ENCODE measurements at places on chromosomes 1 and 21.
A peak's percentile ranks its signal among the peaks of the same experiment; 100 is the strongest.

DNA sequence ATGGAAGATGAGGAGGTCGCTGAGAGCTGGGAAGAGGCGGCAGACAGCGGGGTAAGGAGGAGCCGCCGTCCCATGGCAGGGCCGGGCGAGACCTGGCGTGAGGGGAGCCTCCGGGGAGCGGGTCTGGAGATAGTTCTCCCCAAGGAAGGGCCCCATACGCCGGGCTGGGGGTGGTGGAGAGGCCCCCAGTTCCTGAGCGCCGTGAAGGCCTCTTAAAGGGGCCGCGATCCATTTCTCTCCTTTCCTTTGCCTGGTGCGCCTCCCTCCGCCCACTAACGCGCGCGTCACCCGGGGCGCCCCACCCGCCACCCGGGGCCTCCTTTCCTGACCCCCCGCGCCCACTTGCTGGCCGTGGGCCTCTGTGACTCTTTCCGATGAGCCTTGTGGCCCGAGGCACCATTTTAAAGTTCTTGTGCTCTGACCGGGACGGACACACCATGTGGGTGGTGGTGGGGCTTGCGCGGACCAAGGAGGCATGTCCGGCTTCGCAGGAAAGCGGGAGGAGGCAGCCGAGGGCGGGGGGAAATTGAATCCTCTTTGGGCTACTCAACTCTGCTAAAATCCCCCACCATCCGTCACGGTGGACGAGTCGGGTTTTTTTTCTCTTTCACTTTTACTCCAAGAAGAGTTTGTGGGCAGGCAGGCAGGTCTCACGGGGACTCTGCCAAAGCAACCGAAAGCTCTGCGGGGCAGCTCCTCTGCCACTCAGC is 371 bp downstream of the SZRD1 start:
- peak; percentile 66 for DNase-seq

DNA sequence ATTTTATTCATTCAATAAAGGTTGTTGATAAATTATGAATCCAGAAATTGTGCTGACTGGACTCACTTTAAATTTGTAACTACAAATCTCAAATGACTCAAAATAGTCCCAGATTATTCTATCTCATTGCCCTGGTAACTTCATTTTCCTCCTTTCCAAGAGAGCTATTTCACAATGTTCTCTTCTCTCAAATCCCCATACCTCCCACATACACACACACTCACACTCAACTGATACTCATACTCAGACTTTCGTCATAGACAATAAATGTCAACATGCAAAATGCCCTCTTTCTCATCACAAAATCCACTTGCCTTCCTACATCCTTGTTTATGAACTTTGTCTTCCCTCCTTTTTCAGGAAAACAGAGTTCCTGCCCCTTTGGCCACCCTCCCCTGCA is 33.3 kb downstream of the EXTL2 start:
- DNase-seq, result no peak

DNA sequence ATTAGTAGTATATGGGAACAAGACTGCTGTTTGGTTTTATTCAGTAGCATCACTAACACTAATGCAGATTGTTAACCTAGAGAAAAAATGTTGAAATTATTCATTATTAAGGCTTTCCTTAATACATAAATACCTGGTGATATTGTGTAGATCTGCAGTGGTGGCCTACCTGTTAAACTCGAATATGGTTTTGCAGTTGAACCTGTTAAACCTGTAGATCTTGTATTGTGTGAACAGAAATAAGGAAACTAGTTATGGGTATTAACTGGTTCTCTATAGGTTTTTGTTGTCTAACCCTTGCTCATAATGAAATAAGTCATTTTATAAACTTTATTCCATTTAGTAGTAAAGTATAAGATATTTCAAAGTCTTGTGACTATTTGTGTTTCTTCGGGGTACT is 23.9 kb downstream of the PKN2 start:
- no peak for DNase-seq

DNA sequence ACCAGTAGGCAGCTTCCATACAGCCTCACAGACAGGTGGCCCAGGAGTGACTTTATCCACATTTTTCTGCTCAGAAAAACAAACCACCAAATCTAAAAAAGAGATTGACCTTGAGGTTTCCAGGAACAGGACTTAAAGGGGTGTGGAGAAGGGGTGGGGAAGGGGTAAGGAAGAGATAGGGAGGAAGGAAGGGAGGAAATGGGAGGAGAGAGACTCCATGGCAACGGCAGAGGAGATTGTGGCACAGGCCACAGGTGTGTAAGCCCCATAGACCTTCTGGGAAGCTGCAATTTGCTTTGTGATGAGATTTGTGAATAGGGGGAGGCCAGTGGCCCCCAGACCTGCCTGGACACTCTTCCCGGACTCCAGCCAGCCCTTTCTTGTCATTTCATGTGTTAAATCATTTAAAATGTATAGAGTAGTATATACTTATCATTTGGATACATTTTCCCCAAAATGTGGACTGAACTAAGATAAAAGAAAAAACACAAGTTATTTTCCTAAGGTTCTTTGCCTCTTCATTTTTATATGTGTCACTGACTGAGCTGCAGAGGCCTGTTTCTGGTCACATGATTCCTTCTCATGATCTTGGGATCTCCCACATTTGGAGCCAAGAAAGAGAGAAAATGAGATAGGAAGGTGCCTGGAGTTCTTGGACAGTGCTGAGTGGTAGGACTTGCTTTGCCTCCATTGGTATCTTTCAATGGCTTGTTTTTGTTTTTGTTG is 55.5 kb downstream of the CLIC6 start:
- DNase-seq, result no peak

DNA sequence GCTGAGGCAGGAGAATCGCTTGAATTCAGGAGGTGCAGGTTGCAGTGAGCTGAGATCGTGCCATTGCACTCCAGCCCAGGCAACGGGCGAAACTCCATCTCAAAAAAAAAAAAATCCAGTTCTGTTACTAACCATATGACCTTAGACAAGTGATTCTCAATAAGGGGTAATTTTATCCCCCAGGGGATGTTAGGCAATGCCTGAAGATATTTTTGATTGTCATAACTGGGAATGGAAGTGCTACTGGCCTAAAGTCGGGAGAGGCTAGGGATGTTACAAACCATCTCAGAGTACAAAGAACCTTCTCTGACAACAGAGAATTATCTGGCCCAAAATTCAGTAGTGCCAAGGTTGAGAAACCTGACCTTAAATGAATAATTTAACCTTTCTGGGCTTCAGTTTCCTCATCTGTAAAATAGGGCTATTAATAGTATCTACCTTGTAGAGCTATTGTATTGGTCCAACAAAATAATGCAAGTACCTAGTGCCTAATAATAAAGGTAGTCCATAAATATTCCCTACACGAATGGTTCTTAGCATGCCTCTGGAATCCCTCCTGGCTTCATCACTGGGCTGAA is 5.8 kb upstream of the LMNA start:
- DNase-seq, result no peak

- no peak for DNase-seq
Observed at GRCh38 chr1:42886046-42886739, 39.8 kb downstream of the ZNF691 start.

GRCh38 chr1:1161683-1162079 is 12.0 kb upstream of the TTLL10 start:
- no peak for DNase-seq

- DNase-seq, result no peak
Observed at GRCh38 chr21:39141502-39141901, 41.7 kb downstream of the PSMG1 start.

DNA sequence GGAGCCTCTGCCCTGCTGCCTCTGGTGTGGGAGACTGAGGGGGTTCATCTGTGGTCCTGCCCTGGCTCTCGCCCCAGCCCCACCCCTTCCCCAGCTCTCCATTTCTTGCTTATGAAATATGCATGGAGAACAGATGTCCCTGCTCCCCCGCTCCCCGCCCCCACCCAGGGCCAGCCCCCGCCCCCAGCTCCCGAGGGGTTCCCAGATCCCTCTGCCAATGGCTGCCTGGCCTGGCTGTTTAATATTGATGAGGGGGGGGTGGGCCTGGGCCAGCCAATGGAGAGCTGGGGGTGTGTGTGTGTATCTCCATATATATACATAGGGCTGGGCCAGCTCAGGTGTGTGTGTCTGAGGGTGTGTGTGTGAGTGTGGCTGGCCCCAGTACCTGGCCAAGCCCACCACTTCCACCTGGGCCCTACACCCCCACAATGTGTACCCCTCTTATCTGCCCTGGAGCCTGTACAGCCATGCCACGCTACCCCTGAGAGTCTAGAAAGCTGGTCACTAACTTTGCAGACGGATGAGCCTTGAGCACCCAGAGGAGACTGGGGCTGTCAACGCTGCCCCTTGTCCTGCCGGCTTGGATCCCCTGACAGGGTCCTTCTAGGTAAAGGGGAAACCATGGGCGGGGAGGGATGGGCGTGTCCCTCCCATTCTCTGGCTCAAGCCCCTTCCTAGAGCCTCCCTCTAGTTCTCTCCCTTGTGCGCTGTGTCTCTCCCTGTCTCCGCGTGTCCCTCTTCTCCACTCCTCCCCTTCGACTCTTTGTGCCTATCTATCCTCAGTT is at the start of gene NHLH1:
Gene NHLH1 (plus strand): TSS at position 341 of the 785 bp plus-strand sequence. CDS start 3,661 bp downstream, outside the sequence.
- no peak for DNase-seq

DNA sequence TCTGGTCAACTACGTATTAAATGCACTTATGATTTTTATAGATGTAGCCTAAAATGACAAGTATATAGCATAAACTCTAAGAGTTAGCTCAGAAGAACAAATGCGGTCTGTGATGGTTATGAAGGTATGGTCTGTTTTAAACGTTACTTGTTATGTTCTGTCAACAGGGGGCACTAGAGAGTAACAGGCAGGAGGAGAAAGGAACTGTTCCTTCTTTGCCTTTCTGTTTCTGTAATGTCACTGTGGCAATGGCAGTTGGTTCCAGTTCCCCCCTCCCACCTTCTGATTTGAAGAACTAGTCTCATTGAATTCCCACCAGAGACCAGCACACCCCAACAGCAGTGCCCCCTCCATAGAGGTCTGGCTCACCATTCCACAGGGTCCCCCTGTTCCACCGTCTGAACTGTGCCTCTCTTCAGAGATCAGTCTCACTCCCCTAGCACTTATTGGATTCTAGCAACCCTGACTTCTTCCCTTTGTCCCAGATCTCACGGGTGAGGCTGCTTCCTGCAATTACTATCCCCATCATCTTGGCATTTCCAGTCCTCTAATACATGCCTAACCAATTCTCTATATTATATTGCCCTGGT is 14.0 kb downstream of the KRTAP24-1 start:
- no peak for DNase-seq

DNA sequence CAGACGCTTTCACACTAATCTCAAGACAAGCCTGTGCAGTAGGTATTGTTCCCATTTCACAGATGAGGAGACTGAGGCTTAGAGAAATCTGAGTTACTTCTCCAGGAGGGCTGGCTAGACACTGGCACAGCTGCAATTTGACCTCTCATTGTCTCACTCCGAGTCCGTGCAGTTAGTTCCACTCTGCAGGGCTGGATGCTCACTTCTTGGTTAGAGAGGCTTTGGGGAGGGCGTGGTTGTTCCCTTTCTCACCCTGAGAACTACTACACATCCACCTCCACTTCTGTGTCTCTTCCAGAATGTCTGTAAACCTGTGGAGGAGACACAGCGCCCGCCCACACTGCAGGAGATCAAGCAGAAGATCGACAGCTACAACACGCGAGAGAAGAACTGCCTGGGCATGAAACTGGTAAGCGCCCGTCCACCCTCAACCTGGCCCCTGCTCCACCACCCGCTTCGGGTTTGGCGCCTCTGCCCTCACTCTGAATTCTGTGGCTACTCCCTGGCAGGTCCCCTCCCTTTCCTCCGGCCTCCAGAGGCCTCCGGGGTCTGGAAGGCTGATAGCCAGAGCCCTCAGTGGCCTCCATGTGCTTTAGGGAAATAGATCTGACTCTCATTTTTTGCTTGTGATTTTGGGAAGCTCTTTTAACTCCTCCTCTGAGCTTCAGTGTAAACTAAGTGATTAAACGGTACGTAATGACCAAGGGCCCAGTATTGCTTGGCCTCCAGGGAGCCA is 29.1 kb downstream of the EIF2D start:
- DNase-seq, result no peak

- DNase-seq, result no peak
Observed at GRCh38 chr1:107965110-107965991, at the start of gene VAV3. VAV3 (minus strand) TSS chr1:107965180; CDS start chr1:107964869, 311 bp downstream.

DNA sequence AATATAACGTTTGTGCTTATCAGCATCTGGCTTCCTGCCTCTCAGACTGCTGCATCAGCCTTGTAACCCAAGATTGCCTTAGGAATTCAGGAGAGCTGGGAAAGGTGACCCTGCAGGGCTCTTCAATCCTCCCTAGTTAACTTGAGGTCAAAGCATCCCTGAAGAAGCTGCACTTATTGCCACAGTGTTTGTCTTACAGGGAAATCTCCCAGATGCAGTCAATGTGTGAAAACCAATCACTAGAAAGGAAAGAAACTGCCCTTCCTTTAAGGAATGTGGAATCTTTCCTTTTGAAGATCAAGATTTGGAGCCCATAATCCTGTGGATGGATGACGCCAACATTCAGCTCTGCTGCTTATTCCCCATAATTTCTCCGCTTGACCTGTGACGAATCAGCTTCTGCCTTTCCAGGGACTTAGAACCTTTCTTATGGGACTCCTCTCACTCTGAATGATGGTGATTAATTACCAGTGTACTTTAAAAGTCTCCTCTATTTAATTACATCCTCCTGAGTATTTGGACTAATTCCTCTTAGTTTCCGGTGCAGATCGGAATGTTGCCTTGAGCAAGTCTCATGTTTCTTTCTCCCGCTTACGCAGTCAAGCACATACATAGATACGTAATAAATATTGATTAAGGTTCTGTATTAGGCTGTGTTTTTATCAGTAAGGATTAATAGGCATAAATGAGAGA is 14.4 kb downstream of the ADAMTS5 start:
- DNase-seq, result no peak

DNA sequence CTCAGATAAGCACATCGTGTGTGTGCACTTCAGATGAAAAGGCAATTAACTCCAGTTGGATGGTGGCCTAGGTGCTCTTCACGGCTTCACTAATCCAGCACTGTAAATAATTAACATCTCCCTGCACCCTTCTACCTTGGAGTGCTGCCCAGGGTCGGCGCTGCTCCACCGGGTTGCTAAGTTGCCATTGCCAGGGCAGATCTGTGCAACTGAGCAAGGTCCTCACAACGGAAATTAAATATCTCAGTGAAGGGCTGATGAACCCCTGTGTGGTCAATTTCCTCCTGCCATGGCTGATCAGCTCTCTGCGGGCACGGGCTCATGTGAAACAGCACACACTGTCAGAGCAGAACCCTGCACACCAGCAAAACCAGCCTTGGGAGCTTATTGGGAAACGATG is 63.2 kb downstream of the SYDE2 start:
- peak; percentile 21 for DNase-seq
